ENCODE measurements at places on chromosomes 7 and 10.

DNA sequence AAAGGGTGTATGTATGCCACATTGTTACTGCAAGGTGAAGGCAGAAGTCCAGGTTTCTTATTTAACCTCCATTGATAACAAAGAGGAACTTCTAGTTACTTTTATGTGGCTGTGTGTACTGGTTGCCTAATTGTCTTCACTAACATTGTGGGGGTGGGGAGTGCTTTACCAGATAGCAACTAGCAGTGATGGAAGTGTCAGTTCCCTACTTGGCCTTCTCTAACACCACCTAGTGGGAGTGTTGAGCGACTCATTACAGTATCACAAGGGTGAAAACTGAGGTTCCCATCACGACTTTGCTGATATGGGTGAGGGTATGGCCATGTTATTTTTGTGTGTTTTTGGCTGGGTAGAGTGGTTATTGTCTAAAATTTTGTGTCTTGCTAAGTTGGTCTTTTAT, 274.4 kb downstream of the THSD7A start:
- DNase-seq = peak; percentile 2

DNA sequence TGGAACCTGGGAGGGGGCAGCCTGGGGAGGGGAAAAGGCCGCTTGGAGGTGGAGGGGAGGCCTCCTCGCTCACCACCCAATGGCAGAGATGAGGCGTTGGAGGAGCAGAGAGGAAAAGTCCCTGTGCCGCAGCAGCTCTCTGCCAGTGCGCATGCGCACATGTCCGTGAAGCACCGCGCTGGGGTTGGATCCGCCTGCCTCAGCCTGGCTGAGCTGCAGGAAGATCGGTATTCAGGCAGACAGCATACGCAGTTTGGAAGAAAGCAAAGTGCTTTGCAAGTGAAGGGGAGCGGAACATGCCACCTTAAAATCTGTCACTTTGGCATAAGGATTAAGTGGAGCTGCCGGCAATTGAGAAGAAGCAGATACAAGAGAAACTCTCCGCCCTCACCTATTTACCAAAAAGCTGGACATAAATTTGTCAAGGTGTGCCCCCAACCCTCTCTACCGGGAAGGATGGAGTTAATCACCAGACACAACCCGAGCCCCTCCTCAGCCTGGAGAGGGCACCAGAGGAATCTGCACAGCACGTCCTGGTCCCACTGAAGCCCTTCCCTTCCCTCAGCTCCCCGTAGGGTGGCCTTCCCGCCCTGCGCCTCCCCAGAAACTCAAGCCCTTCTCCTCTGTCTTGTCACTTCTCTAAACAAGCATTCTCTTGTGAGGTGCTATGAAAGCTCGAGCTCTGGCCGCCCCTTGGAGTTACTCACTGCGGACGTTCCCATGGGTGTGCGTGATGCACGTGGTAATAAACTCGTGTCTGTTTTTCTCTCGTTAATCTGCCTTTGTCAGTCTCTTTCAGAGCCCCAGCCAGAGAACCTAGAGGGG, 32.2 kb upstream of the TMEM72 start:
- DNase-seq = peak; percentile 72

- DNase-seq = no peak
Measured at GRCh38 chr7:73429622-73430505, 3.7 kb upstream of the FZD9 start.

DNA sequence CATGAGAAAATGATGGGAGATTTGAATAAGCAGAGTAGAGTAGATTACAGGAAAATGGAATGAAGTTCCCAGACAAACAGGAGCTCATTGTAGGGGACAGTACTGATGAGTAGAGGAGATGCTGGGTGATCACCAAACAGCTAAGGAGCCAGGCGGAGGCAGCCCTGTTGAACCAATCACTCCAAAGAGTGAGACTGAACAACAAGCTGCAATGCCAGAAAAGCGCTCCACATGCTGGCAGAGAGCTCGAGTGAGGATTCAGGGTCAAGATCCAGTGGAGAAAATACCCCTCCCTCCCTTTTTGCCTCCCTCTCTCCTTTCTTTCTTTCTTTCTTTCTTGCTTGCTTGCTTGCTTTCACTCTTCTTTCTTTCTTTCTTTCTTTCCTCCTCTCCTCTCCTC, 133.3 kb downstream of the PFKFB3 start:
- no peak for DNase-seq

DNA sequence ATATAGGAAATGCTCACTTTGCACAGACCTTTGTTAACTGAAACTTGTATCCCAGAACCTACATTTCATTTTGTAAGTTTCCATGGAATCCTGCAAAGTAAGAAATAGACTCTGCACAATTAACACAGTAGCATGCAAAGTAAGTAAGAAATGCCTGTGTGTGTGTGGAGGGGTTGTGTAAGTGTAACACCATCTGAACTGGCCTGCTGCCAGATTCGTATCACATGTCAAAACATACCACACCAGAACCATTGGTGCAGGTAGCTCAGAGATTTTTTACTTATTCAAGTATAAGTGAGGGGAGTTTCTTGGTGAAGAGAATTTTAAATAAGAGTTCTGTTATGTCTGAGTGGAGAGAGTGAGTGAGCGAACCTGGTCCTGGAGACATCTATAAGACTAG, 17.9 kb upstream of the DDX21 start:
- peak; percentile 39 for DNase-seq

- DNase-seq = no peak
Measured at GRCh38 chr10:76138286-76138685, 706.9 kb downstream of the LRMDA start.

DNA sequence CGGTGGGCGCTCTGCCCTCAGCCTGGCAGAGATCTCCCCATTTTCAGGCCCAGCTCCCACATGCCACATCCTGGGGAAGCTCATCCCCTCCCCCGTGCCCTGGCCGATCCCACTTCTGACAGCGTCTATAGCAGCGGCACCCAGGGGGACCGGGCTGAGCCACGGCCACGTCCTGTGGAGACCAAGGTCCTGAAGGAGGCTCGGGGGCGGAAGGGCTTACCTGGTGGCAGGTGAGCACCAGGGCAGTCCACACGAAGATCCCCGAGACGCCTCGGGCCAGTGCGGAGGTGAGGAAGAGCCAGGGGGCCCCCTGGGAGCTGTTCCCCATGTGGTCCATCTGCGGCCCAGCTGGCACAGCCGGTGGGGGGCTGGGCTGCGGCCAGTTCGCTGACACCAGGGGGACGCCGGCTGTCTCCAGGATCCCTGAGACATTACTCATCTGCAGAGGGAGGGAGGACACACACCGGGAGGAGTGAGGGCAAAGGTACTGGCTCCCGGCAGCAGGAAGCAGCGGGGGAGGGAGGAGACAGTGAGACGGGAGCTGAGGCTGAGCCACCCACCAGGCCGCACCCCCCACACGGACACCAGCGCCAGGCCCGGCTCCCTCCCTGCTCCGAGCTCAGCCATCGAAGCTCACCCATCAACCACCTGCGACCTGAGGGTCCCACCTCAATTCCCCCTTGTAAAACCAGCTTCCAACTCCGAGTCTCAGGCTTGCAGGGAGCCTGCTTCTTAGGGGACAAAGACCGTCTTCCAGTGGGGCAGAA, 776 bp downstream of the TMEM184A start:
- no peak for DNase-seq

DNA sequence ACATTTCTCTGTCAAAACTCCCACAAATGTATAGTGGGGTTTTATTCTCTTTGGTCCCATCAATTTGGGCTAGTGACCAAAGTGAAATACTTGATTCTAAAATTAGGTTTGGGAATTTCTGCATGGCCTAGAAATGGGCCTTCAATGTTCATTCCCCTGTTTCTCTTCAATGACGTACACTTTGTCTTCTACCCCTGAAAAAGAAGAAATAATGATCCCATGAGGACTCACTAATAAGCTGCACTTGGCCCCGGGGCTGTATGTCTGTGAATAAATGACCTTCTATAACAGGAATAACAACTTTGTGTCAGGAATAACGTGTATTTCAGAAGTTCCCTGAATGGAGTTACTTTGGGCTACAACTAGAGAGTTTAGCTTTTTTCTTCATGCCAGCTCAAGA, 20.2 kb downstream of the OR6B1 start:
- no peak for DNase-seq

DNA sequence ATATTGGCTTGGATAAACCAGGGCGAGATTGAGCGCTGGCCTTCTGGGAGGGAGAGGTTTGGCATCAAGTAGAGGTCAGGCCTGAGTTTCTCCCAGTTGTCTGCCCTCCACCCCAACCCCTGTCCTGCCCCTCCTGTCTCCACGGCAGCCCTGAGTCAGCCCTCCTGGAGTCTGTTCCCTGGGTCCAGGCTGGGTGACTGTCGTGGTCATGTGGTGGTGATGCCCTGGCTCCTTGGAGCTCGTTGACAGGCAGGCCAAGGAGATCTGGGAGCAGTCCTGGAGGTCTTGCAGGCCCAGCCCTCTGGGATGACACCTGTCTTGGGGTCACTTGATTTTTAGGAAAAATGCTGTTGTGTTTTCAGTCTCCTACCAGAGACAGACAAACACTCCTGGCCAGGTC, 53.6 kb upstream of the PODXL start:
- no peak for DNase-seq

- DNase-seq = peak; percentile 36
Measured at GRCh38 chr10:46077141-46077554, 31.1 kb upstream of the MSMB start.

- no peak for DNase-seq
Measured at GRCh38 chr7:123783820-123784219, 35.0 kb upstream of the WASL start.

DNA sequence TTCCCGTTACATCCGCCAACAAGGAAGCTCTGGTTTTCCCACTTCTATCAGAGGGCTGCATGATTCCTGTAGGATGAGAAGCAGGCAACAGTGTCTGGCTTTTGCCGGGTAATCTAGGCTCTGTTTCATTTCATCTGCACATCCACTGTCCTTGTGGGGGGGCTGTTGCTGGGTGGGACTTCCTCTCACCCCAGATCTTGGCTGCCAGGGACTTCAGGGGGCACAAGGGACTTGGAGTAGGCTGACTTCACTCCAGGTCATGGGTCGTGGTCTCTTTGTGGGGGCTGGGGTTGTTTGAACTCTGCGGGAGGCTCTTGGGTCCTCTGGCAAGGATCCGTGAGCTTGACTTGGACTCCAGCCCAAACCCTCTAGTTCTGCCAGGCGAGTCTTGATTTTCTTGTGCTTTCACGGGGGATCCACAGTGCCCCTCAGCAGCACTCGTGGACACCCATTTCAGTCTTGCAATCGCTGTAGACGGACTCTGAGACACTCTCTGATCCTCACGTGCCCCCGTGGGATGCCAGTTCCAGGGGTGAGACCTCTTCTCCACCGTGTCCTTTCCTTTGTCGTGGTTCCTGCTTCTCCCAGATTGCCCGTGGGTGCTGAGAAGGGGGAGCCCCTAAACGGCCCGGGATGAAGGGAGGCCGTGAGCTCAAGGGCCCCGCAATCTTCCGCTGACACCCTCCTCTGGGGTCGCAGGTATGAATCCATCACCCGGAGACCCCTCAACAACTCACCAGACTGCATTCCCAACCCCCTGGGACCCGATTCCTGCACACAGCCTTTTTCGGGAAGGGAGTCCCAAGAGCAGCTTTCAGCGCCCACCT, 21.4 kb upstream of the ZNF273 start:
- DNase-seq = no peak

DNA sequence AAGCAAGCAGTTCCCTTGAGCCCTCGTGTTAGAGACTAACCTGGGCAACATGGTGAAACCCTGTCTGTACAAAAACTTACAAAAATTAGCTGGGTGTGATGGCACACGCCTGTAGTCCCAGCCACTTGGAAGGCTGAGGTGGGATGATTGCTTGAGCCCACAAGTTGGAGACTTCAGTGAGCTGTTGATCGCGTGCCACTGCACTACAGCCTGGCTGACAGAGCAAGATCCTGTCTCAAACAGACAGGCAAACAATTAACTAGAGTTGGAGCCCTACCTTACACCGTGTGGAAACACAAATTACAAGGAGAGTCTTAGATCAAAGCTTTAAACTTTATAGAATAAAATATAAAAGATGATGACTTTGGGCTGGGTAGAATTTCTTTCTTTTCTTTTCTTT, 219.5 kb downstream of the CUX1 start:
- no peak for DNase-seq

DNA sequence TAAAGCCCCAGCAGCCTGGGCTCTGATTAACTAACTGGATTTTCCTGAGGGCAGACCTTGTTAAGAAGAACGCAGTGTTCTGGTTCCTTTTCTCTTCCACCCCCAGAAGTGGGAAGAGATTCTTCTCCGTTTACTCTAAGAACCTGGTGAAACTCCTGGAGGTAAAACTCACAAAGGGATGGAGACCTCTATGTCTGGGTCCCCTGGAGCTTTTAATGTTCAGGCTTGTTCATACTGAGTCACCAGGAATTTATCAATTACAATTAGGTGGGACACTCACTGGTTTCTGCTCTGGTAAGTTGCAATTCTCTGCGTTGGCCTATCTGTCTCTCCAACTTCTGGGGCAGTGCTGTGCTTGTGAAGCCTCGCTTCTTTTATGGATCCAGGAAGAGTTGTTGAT, 73.3 kb upstream of the CACNB2 start:
- no peak for DNase-seq

GRCh38 chr10:86601956-86602602, 52.3 kb upstream of the OPN4 start:
- DNase-seq = no peak

DNA sequence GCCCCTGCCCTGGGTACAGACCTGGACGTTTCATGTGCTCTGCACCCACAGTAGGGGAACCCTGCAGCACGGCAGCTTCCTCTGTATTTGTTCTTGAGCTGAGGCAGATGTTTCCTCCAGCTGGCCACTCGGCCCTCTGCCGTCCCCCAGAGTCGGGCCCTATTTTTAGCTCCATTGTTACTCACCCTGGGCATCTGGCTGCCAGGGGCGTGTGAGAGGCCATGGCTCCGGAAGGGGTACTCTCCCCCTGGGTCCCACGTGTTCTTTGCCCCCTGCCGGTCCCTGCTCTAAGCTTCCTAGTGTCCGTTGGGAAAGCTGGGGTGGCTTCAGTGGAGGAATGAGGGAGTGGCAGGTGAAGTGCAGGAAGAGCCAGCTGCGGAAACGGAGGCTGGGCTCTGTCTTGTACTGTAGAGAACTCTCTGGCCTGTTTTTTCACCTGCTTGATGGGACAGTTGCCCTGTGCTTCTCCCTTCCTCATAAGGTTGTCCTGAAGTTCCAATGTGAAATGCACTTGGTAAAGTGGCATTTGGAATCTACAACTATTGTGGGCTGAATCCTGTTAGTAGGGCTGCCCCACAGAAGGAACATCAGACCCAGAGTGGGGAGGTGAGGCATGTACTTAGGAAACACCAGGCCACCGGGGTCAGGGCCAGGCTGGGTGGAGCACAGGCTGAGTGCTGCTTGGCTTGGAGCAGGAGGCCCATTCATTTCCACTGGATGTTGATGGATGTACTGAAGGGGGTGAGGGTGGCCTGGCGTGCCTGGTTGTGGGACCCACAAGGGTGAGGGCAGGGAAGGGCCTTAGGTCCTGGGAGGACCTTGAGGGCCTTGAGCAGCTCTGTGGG, 30.6 kb downstream of the PALD1 start:
- DNase-seq = no peak

GRCh38 chr10:75023074-75023473, 88.4 kb upstream of the SAMD8 start:
- peak; percentile 10 for DNase-seq

All from hematopoietic multipotent progenitor cell treated with erythropoietin and hydrocortisone succinate and interleukin-3 and kit ligand, for 8 days (in vitro differentiated cells).